GM04504 (cell line): ENCODE measurements at places on chromosomes 16 and 17.

GRCh38 chr16:19639986-19640421 is 78.0 kb downstream of the KNOP1 start:
- DNase-seq = no peak

GRCh38 chr16:87808108-87808507 is 42.3 kb upstream of the KLHDC4 start:
- no peak for DNase-seq

GRCh38 chr16:78286065-78286464 is 186.6 kb downstream of the WWOX start:
- DNase-seq = no peak

DNA sequence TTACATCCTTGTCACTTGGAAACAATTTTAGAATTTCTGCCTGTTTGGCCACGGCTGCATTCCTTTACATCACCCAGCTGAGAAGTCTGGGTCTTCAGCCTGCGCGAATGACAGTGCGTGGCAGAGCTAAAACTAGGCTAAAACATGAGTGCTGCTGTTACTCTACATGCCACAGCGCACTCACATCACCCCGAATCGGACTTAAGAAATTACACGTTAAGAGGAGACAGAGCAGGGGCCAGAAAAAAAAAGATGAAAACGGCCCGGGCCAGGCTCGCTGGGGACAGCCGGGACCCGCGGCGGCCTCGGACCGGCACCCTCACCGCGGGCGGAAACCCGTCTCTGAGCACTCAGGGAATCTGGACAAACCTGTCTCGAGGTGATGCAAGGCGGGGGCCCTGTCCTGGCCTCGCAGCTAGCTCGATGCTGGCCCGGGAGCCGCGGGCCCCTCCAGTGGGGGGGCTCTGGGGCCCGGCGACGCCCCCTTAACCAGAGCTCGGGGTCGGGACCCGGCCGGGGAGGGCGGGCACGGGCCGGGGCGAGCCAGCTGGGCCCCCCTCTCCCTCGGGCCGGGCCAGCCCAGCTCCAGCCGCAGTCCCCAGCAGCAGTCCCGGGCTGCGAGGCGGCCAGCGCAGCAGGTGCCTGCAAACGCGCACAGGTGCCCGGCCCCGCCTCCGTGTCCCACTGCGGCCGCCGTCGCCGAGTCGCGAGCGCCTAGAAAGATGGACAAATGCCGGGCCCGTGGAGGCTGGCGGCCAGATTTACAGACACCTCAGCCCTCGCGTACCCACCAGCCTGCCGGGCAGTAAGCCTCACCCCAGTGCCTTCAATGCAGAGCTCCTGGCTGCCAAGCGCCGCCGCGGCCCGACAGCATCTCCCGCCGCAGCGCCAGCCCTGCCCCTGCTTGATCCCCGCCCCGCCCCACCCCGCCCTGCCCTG is at the start of gene AKTIP:
TSS of gene AKTIP (minus strand) at position 879 of the 939 bp plus-strand sequence. CDS start 2,950 bp downstream, outside the sequence.
- no peak for DNase-seq

GRCh38 chr16:87484487-87485331 is 8.1 kb downstream of the ZCCHC14 start:
- no peak for DNase-seq

GRCh38 chr17:31869797-31870568 is 10.9 kb upstream of the COPRS start:
- no peak for DNase-seq

DNA sequence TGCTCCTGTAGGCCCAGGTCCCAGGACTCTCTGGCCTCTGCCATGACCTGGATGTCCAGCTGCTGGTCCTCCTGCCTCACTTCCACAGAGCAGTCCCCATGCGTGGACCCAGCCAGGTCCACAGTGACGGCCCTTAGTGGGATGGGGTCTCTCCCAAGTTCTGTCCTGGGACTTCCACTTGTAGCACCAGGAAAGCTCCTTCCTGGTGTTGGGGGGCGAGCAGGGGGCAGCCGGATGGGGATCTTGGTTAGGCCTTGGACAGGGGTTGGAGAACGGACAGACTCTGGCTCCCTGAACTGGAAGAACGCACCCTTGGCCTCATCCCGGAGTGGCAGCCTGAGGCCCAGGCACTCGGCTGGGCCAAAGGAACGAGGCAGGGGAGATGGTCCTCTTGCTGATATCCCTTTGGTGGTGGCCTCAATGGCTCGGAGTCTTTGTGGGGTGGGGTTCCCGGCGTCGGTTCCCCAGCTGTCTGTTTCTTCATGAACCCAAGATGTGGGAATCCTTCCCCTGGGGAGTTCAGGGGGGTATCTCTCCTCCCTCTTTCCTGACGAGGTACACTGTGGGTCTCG is 7.2 kb downstream of the GAS2L2 start:
- no peak for DNase-seq

DNA sequence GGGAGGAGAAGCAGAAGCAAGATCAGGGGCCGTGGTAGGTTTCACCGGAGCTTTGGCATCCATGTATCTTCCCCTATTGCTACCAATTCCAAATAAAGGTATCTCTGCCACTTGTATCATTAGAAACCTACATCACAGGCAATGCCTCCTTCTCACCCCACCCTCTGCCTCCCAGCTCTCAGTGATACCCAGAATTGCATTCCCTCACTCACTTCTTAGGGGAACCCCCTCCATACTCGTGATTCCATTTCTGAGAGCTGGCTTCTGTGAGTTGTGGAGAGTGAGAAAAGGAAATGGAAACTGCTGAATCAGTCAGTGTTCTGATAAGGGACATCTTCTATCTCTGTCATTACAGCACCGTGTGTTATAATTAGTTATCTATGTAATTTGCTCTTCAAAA is 2.3 kb upstream of the CCL3 start:
- no peak for DNase-seq

DNA sequence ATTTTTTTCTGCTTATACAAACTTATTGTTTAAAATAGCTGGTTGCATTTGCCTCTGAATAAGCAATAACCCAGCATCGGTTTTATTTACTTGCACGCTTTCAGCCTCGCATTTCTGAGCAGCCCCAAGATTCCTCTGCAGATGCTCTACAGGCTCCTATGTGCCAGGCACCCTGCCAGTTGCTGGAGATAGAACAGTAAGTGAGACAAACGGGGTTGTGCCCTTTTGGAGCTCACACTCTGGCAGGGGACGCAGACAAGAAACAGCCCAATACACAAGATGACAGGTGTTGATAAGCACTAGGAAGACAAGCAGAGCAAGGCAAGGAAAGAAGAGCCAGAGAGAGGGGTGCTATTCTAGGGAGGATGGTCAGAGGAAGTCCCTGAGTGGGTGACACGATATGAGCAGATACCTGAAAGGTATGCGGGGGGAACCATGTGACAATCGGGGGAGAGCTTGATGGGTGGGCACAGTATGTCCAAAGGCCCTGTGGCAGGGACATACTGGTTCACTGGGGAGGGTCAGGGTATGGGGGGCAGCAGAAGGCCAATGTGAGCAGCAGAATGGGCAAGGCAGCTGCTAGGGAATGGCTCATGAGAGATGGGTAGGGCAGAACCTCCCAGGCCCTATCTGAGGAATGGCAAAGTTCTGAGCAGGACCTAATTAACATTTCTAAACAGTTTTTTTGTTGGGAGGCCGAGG is 18.7 kb upstream of the ADORA2B start:
- DNase-seq = no peak

DNA sequence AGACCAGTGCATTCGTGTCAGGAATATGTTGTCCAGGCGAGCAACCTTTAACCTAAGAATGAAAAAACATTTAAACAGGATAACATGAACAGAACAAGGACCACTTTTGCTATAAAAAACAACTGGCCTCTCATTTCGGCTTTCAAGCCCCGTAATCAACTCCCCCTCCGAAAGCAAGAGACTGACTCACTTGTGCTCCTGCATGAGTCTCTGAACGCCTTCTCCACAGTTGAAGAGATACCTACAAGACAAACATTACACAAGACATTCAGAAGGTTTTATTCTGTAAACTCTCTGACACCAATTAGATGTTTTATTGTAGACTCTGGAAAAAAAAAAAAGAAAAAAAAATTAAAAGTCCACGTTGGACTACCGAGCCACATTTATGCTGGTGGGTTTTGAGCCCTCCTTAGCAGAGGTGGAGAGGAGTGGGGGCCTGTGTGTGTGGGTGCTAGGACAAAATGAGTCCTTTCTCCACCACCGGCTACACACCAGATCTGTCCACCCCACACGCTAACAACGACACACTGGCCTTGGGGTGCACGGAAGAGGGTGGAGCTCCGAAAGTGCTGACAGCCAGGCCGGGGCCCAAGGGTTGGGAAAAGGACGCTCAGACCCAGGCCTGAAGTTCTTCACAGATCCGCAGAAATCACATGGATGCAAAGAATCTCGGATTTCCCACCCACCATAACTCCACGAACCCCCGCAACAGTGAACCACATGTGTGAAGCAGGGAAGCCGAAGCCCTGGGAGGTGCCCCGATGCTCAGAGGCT is 759 bp downstream of the ELAC2 start:
- no peak for DNase-seq

DNA sequence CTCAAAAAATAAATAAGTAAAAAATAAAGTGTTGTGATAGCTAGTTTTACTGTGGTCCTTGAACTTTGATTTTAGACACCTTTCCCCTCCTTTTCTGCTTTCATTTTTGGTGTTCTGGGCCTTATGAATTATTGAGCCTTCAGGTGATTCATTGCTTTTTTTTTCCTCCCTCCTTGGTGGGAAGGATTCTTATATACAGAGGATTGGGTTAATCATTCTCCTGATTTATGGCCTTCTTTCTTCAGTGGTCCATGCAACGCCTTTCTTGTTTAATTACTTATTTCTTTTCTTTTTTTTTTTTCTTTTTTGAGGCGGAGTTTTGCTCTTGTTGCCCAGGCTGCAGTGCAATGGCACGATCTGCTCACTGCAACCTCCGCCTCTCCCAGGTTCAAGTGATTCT is 8.0 kb upstream of the MYL4 start:
- DNase-seq = no peak

DNA sequence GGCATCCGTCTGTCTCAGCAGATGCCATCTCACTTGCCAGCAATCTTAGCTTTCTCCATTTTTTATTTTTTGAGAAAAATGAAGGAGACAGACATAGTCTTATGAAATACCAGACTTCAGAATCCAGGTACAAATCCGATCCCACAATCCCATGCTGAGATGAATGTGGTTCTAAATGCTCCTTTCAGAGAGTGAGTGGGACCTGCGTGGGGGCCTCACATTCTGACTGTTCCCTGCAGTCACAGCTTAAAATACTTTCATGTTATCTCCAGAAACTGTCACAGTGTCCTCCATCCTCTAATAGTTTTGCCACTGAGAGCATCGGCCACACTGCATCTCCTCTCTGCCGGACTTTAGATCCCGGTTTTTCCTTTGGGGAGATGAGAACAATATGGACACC is 34.9 kb upstream of the ENDOV start:
- DNase-seq = no peak

GRCh38 chr17:38583828-38584349 is 21.9 kb downstream of the SRCIN1 start:
- no peak for DNase-seq

DNA sequence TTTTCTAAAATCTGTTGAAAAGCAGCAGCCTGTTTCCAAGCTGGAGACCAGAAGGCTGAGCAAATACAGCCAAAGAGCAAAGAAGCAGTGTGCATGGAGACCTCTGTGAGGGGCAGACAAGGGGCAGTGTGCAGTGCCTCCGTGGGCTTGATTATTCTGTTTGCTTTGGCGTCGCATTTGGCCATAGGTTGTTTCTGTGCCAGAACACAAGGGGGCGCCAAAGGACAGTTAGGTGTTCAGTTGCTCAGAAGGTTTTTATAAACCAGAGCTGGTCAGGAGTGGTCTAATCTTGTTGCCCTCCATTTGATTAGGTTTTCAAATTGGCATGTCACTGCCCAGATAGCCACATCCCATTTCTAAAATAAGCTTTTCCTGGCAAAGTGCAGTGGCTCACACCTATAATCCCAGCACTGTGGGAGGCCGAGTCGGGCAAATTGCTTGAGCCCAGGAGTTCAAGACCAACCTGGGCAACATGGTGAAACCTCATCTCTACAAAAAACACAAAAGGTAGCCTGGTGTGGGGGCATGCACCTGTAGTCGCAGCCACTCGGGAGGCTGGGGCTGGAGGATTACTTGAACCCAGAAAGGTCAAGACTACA is 10.6 kb downstream of the MYH3 start:
- peak; percentile 53 for DNase-seq

DNA sequence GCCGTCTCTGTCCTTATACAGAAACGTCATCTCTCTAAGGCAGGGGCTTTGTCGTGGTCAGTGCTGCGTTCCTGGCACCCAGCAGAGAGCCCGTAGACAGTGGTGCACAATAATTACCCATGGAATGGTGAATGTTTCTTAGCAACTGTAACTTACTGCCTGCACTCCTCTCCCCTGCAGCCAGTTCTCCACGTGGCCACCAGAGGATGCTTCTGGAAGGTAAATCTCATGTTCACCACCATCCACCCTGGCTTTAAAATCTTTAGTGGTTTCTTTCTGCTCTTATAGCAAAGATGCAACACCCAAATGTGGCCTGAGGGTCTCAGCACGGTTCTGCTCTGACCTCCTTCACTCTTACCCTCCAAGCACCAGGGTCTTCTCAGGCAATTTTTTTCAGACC is 150.8 kb downstream of the GRIN2A start:
- DNase-seq = no peak

DNA sequence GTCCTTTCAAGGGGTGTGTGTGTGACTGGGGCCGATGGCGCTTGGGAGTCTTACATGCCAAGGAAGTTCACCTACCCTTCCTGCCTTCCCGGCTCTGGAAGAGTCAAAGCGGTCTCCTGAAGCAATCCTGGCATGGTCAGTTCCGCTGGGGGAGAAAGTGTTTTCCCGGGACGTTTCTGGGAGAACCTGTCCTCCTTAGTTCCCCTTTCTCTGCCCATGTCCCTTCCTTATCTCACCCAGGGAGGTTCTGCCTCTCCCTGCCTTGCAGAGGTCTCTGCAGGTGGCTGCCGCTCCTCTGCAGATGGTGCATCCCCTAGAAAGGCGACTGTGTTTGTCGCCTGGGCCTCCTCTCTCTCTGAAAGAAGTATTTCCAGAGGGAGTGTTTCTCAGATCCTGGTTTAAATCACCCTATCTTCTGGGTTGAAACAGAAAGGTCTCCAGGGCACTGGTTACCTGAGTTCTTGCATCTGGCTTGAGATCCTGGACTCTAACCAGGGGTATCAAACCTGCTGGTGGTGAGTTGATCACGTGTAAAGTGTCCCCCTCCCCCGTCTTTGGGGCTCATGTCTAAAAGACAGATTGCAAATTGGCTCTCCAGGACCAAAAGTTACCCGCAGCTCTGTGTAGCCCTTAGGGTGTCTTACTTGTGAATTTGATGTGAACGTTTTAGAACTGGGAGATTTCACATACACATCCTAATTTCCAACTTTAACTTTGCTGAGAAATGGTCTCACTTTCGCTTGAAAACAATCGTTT is 1.9 kb downstream of the PRKCB start:
- no peak for DNase-seq

DNA sequence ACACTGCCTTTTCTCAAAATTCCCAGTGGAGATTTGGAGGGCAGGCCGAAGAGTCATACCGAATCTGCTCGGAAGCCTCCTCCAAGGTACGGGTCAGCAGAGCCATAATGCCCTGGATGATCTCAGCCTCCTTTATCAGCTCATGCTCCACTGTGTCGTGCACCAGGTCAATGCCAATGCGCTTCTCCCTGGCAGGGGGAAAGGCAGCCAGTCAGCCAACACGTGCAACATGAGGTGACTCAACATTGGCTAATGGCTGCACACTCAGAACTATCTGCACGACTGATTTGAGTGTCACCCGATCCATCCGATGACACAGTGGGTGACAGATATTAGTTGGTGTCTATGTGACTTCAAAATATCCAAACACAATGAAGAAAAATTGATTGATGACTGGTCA is 15.8 kb downstream of the TEKT1 start:
- no peak for DNase-seq
